Fibroblast of upper back skin (primary cell): ENCODE measurements at places on chromosomes 11 and 22.

DNA sequence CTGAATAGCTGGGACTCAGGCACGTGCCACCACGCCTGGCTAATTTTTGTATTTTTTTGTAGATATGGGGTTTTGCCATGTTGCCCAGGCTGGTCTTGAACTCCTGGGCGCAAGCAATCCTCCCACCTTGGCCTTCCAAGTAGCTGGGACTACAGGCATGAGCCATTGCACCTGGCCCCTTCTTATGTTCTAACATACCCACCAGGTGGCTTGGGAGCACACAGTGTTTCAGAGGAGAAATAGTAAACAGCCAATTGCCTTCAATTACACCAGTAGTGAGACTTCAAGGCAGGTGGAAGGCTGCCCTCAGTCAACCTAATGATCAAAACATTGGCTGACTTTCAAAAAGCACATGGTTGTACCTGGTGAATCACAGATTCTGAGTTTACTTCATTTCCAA lies 167.2 kb downstream of the SWAP70 start:
- no peak for DNase-seq

DNA sequence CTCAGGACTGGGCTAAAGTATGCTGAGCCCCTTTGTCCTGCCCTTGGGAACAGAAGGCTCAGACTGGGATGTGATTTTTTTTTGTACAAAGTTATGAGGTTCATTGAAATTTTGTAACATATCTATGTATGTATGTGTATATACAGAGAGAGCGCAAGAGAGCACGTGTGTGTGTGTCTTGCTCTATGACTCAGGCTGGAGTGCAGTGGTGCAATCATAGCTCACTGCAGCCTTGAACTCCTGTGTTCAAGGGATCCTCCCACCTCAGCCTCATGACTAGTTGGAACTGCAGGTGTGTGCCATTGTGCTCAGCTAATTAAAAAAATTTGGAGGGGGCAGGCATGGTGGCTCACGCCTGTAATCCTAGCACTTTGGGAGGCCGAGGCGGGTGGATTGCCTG lies 5.7 kb downstream of the TMEM25 start:
- peak; percentile 9 for DNase-seq

- DNase-seq: no peak
These were observed 889 bp downstream of the NUDT8 start for GRCh38 chr11:67628710-67629385.

- DNase-seq: peak; percentile 69
These were observed 3.8 kb downstream of the APOL3 start for GRCh38 chr22:36156515-36157419.

DNA sequence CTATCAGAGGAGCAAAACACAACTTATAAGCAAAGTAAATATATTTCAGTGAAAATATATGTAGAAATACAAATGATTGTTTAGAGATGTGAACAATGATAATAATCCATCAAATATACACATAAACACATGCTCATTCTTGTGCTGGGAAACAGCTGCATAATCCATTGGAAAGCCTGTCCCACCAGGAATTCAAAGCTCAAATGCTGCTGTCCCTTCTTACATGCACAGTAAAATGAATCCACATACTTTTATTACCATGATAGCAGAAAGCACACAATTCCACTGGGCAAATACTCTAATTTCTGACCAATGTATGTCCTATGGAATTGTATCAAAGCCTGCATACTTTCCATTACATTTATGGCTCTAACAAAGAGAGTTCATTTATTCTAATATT lies 44.5 kb downstream of the SOX6 start:
- DNase-seq: no peak

- no peak for DNase-seq
These were observed 4.7 kb upstream of the CRKL start for GRCh38 chr22:20912494-20912893.
